Activated CD4-positive, alpha-beta T cell treated with anti-CD3 and anti-CD28 coated beads, Interleukin-2, amount 50 U/mL, for 4 hours (primary cell): ENCODE measurements at places on chromosomes 7 and 10.

GRCh38 chr10:118501637-118502440 lies 93.6 kb downstream of the PRLHR start:
- DNase-seq, result no peak

GRCh38 chr7:37683246-37684120 lies at the start of gene GPR141:
Gene GPR141, plus strand, starts transcription at chr7:37683766. Its CDS starts 56,628 bp downstream, at chr7:37740394.
- no peak for DNase-seq

DNA sequence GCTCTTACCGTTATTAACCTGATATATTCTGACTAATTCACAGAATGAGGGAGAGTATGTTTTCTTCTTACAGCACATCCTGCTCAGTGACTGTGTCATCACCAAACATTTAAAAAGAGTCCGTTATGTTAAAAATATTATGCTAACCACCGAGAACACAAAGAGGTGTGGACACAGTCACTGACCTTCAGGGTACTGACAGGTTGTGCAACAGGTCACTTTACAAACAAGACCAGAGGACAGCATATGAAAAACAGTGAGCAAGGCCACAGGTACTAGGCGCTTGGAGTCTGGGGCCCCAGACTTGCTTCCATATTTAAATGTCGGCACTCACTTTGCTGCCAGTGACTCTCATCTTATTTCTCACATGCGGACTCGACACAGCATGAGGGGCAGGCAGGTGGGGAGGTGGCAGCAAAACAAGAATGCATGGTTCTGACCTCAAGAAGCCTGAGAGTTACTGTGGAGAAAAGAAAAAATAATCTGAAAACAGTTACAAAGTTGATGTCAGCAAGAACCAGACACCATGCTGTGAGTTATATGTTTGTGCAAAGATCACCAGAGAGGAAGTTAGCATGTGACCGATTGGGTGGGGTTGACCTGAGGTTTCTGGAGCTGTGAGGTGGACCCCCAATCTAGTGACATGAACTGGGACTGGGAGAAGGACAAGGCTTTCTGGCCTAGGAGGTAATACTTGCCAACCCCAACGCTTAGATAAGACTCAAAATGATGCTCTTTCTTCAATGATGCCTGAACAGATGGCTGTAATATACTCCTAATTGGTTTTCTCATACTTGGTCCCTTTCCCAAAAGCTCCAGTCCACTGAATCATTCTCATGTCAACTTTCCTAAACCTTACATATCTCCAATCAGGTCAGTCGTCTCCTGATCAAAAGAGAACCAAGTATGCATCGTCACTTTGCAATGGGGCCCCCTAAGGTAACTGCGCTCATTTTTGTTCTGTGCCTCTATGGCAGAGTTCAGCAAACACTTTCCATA lies 102.4 kb downstream of the HIPK2 start:
- no peak for DNase-seq

- DNase-seq, result no peak
Observed at GRCh38 chr7:30173058-30173897, 38.5 kb downstream of the MTURN start.

DNA sequence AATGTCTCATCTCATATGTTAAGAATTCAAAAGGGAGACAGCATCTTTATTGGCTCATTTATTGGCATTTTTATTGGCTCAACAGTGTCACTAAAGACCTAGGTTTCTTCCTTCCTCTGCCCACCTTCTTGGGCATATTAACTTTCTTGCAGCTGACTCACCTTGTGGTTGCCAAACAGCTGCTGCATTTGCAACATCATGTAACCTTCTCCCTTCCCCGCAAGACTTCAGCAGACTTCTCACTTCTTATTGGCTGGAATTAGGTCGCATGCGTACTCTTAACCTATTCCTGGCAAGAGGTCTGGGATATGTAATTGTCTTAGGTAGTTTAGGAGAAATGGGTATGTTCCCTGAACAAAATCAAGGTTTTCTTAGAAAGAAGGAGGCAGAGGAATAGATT lies 263.2 kb downstream of the POU6F2 start:
- no peak for DNase-seq

GRCh38 chr7:2508327-2509215 lies 11.0 kb upstream of the LFNG start:
- DNase-seq, result peak; percentile 64

- no peak for DNase-seq
Observed at GRCh38 chr10:101152316-101152715, 21.2 kb downstream of the TLX1 start.

GRCh38 chr7:144391823-144392255 lies 11.7 kb downstream of the NOBOX start:
- no peak for DNase-seq

GRCh38 chr10:129968853-129969183 lies 4.7 kb upstream of the EBF3 start:
- DNase-seq, result no peak

DNA sequence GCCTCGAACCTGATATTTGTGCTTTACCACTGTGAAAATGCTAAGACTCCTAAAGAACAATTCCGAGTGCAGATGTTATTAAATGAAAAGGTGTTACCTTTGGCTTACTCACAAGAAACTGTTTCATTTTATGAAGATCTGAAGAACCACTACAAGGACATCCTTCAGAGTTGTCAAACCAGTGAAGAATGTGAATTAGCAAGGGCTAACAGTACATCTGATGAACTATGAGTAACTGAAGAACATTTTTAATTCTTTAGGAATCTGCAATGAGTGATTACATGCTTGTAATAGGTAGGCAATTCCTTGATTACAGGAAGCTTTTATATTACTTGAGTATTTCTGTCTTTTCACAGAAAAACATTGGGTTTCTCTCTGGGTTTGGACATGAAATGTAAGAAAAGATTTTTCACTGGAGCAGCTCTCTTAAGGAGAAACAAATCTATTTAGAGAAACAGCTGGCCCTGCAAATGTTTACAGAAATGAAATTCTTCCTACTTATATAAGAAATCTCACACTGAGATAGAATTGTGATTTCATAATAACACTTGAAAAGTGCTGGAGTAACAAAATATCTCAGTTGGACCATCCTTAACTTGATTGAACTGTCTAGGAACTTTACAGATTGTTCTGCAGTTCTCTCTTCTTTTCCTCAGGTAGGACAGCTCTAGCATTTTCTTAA lies 47.7 kb downstream of the MINPP1 start:
- DNase-seq, result no peak

DNA sequence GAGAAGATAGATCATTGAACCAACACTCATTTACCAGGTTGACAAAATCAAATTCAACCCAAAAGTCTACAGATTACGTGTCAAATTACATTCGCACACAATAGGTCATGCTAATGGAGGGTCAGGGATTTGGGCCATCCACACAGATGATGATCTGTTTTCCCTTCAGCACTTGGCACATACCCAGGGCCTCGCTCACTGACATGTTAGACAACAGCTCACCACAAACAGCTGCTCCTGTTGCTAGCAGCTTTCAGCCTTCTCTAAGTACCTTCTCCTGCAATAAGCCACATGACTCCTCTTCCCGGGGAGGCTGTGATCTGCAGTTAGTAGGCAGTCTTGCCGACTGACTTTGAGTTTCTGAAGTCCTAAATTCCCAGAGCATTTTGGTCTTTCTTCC lies 18.4 kb downstream of the NKX2-3 start:
- no peak for DNase-seq

DNA sequence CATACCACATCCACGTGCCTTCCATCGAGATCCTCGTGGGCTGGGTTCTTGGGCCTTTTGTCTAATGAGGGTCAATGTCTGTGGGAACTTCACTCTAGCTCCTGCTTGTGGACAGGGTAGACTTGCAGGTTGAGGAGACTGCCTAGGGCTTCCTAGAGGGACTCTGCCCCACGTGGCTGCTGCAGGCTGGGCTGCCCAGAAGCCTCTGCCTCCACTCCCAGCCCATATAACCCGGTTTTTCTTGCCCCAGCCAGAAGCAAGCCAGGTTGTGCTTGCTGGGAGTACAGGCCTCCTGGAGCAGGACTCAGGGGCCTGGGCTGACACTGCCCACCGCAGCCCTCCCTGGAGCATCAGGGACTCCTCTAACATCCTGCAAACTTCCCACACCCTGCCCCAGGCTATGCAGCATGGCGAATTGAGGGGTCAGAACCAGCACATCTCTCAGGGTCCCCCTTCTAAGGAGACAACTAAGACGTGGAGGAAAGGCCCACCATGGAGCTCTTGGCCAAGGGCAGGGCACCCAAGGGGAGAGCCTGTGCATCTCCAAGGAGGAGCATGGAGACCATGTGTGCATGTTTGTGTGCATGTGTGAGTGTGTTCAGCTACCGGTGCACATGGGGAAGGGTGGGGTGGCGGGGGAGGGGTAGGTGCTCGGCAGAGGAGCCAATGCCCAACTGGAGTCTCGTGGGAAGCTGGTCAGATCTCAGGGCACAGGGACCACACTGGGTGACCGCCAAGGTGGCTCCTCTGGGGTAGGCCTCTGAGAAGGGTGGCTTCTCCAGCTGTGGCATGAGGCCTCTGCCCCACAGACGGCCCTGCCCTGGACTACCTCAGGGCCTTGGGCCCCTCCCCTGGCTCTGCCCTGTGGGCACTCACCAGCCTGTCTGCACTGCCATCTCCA lies 62.6 kb downstream of the RASGEF1A start:
- no peak for DNase-seq

DNA sequence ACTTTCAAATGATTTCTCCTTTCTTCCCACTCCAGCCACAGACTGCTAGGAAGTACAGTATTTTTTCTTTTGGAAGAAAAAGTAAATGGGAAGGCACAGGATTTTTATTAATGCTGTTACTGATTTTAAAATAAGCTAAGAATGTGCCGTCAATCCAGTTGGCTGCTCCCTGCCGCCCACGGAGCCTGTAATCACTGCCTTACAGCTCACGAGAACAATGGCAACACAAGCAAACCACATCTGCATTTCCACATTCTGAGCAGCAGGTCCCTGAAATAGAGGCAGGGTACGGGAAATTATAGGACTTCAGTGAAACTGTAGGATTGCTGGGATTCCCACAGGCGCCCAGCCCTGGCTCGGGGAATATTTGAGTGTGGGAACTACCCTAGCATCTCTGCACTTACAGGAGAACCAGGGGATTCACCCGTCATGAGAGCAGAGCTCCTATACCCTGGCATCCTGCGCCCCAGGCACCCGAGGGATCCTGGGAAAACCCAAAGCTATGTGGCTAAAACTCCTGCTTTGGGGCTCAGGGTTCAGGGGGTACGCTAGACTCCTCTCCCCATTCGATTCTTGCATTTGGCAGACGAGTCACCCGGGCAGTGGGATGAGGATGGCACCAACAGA lies 72.9 kb upstream of the TNS3 start:
- DNase-seq, result no peak

DNA sequence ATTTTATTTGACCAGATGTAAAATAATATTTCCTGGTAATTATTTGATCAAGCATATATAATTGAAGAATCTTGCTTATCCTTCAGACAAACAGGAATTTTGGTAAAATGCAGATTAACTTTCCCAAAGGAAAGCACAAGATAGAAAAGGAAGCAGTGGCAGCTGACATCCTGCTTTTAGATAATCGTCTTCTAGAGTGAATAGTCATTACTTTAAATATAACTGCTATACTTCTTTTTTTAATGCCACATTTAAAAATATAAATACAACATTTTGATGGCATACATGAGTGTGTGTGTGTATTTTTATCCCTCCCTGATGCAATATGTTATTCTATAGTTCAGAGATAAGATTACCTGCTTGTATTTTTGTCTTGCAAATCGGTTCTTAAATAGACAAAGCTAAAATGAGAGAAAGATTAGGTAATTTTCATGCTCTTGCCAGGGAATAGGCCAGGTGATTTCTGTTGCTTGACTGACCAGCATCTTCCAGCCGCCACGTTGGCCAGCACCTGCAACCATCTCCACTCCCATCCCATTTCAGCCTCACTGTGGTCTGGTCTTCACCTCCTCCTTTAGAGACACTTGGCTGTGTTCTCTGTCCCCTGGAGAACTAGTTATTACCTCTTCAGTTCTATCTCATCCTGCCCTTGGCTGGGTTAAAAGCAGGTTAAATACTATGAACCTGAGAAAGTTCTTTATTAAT lies 58.1 kb downstream of the MDFIC start:
- no peak for DNase-seq

- no peak for DNase-seq
Observed at GRCh38 chr10:125538947-125539731, 143.8 kb downstream of the TEX36 start.

- no peak for DNase-seq
Observed at GRCh38 chr7:132996581-132997242, 85.2 kb downstream of the CHCHD3 start.

GRCh38 chr7:1248143-1248915 lies 15.7 kb downstream of the UNCX start:
- DNase-seq, result no peak

GRCh38 chr10:77970869-77971803 lies 44.6 kb upstream of the DLG5 start:
- no peak for DNase-seq

DNA sequence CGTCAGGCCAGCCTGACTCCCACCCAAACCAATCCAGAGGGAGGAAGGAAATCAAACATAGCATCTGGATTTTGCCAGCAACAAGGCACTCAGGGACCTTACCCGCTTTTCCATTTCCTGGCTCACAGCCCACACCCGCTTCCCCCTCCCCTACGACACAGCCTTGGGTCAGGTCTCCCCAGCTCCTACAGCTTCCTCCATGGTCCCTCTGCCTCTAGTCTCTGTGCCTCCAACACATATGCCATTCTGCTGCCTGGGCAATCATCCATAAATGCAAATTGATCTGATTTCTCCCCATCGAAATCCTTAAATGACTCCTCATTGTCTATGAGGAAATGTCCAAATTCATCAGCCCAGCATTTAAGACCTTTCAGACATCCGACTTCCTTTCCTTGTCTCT lies 53.2 kb upstream of the CUX1 start:
- DNase-seq, result no peak

DNA sequence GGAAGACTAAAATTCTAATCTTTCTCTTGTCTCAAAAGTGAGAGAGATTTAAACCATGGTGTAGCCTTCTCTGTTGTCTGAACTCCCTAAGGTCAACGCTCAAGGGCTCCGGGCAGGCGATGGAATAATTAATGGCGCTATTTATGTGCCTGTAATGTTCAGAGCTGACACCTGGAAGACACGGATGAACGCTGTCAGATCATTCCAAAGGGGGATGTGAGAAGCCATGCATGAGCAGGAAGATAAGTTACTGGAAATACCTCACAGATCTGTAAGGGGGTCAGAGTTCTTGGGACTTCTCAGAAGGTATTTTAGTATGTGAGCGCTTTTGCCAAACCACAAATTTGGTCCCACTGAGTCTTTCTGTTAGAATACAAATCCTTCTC lies 73.3 kb upstream of the MTPN start:
- DNase-seq, result no peak

DNA sequence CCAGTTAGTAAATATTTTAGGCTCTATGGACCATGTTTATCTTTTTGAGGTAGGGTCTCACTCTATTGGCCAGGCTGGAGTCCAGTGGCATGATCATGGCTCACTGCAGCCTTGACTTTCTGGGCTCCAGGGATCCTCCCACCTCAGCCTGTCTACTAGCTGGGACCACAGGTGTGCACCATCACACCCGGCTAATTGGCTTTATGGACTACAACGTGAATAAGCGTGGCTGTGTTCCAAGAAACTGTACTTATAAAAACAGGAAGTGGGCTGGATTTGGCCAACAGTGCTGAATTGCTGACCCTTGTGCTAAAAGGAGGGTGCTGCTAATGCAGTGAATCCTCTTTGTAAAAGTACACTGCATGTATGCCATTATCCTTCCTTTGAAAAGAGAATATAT lies 111.7 kb upstream of the CDK13 start:
- DNase-seq, result no peak

GRCh38 chr7:11730725-11731124 lies 101.3 kb downstream of the THSD7A start:
- DNase-seq, result no peak
